Tongue (tissue), 3 donors: ENCODE measurements at places on chromosomes 3 and 15. TPM values are rescaled to one million over a fixed set of nuclear protein-coding genes. Genes with fewer than 3 reads are reported as not detected.

NEK10 gene
- 40.5 TPM for total RNA-seq

- no peak for DNase-seq
Observed at GRCh38 chr15:69979262-69979661, 118.5 kb downstream of the TLE3 start.

DNA sequence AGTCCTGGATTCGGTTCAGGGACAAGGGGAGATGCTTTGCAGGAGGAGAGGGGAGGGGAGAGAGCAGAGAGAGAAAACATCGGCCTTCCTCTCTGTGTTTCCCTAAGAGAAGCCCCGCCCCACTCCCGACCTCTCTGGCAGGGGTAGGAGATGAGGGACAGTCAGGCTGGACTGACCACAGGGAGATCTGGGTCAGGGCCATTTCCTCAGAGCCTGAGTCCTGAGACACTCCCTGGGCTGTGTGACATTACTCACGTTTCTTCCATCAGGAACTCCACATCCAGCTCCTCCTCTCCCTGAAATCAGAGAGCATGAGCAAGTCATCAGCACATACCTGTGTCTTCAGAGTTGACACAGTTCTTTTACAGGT, 9.1 kb downstream of the PLA2G4D start:
- no peak for DNase-seq

CLDN18 gene
- 0.62 TPM for total RNA-seq

DNA sequence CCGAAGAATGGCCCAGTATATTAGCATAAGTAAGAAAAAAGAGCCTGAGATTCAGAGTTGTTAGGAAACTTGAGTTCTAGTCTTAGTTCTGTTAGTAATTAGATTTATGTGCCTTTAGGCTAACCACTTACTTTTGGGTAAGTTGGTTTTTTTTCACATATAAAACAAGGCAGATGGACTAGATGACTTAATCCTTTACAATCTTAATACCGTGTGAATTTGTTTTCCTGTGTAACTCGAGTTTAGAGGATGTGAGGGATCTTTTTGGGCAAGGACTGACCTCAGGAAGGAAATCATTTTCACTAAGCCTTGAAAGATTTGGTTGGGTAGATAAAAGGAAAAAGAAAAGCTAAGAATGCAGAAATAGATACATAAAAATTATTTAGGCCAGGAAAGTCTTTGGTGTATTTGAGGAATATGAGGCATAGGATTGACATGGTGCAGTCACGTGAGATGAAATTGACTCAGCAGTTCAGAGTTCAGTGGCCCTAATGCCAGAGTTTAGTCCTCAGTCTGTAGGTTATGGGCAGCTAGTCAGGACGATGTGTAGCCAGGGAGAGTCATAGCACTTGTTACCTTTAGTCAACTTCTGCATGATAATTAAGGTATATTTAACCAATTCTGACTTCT, 34.6 kb downstream of the PAK2 start:
- DNase-seq = no peak
